Stimulated activated CD8-positive, alpha-beta memory T cell treated with anti-CD3 and anti-CD28 coated beads, Interleukin-7, amount 100 ng/mL, for 1 hour (primary cell): ENCODE measurements at places on chromosomes 4 and X.

- DNase-seq = no peak
Measured at GRCh38 chr4:73007526-73008100, 61.9 kb downstream of the COX18 start.

DNA sequence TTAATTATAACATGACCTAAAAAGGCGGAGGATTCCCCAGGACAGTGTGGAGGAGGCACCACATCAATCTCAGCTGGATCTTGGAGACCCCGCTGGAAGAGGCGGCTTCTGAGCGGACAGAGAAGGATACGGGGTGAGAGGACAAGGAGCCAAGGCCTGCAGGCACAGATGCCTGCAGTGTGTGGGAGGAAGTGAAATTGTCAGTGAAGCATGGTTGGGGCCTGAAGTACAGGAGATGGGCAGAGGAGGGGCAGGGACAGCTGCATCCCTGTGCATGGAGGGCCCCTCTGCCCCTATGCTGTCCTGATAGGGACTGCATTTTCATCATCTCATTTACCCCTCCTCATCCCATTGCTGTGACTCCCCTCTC lies 1.7 kb upstream of the SLC2A9 start:
- no peak for DNase-seq

GRCh38 chr4:182370491-182370890 lies 127.3 kb downstream of the TENM3 start:
- no peak for DNase-seq

DNA sequence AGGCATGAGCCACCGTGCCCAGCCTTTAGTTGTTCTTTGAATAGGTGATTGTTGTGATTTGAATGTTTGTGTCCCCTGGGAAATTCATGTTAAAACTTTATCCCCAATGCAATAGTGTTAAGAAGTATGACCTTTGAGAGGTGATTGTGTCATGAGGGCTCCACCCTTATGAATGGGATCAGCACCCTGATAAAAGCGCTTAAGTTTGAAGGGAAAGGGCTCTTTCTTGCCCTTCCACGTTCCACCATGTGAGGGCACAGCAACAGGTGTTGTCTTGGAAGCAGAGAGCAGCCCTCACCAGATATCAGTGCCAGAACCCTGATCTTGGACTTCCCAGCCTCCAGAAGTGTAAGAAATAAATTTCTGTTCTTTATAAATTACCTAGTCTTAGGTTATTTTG lies 33.7 kb upstream of the RP2 start:
- DNase-seq = no peak

DNA sequence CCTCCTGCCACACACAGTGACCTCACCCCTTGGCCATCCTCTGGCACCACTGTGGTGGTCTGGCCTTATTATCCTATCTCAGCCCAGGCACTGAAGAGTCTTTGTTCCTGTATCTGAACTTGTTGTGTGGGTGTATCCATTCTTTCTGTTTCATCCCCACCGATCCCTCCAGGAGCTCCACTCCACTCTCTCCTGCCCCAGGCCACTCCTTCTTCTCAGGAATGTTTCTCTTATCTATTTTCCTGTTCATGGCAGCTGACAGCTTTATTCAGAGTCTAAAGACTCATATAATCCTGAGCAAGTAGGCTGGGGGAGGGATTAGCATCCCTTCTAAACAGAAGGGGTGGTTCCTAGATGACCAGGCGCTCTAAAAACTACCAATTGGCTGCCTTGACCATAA lies 150.0 kb downstream of the ANAPC10 start:
- DNase-seq = no peak

- DNase-seq = no peak
Measured at GRCh38 chr4:41258783-41259182, 2.1 kb downstream of the UCHL1 start.
